ENCODE measurements at places on chromosomes 12 and 14. TPM values are rescaled to one million over a fixed set of nuclear protein-coding genes. Genes with fewer than 3 reads are reported as not detected.

GZMH gene
- not detected for polyA plus RNA-seq

DNA sequence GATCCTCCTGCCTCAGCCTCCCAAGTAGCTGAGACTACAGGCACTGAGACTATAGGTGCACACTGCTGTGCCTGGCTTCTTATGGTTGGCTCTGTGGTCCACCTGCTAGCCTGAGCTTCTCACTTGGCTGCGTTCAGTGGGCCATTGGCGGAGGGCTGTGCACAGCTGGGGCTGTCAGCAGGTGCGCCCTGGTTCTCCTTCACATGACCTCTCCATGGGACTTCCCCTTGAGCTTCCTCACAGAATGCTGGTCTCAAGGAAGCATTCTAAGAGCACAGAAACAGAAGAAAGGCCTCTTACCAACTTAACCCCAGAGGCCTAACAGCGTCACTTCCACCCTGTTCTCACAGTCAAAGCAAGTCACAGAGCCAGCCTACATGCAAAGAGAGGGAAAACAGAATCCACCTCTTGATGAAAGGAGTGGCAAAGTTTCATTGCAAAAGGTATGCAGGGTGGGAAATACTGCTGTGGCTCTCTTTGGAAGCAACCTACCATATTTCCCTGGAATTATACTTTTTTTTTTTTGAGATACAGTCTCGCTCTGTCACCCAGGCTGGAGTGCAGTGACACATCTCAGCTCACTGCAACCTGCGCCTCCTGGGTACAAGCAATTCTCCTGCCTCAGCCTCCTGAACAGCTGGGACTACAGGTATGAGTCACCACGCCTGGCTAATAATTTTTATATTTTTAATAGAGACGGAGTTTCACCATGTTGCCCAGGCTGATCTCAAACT, 9.3 kb downstream of the RILPL2 start:
- no peak for DNase-seq

GRCh38 chr14:91367173-91368171, 50.1 kb downstream of the CCDC88C start:
- no peak for DNase-seq

DNA sequence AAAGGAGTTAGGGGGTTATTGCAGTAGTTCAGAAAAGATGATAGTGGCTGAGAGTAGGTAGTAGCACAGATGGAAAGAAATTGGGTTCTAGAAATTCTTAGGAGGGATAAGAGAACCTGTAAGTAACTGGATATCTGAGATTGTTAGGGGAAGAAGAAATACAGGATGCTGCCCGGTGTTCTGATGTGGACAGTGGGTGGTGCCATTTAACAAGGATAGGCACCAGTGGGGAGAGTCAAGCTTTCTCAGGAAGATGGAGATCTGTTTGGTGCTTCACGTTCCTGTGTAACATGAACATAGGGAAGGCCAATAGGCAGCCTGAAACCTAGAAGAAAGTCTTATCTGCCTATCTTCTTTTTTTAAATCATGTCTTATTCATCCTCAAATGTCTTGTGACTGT, 245.9 kb downstream of the NPAS3 start:
- DNase-seq = no peak

GRCh38 chr12:12115514-12115913, 44.8 kb downstream of the BCL2L14 start:
- DNase-seq = no peak

- DNase-seq = no peak
Measured at GRCh38 chr12:94792693-94793092, 142.3 kb upstream of the TMCC3 start.

Data from left renal pelvis (tissue), 4 donors.